ENCODE measurements at places on chromosomes 5 and 9.

DNA sequence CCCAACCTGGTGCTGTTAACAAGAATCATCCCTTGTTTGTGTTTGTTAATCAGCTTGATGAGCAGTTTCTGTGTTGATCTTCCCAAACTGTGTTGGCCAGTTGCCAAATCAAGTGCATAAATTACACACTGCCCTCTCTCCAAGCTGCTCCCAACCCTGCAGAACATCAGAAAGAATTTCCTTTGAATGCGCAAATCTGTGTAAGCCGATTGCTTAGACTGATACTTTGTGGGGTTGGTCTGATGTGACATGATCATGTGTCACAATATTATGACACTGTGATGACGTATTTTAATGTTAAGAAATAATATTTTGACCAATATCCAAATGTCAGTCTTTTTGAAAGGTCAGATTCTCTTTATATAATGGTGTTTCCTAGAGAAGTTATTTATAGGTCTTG is 766.4 kb upstream of the WWC1 start:
- DNase-seq = no peak

DNA sequence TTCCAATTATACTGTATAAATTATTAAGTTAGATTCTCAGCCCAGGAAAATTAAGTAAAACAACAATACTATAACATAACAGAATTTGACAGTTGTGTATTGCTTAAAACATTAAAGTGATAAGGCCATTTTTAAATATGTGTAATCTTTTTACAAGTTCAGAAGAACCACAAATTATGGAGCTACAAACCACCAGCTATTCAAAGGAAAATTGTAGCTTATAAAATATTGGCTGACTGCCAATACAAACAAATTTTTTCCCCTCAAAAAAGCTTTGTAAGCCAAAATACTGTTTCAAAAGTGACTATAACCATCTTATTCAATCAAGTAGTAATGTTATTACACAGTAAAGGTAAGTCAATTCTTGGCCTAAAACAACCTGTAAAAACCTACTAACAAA is 21.9 kb downstream of the STRBP start:
- no peak for DNase-seq

GRCh38 chr9:119283078-119283794 is 86.0 kb downstream of the BRINP1 start:
- no peak for DNase-seq

- no peak for DNase-seq
Measured at GRCh38 chr5:156356238-156356637, 29.3 kb downstream of the SGCD start.

DNA sequence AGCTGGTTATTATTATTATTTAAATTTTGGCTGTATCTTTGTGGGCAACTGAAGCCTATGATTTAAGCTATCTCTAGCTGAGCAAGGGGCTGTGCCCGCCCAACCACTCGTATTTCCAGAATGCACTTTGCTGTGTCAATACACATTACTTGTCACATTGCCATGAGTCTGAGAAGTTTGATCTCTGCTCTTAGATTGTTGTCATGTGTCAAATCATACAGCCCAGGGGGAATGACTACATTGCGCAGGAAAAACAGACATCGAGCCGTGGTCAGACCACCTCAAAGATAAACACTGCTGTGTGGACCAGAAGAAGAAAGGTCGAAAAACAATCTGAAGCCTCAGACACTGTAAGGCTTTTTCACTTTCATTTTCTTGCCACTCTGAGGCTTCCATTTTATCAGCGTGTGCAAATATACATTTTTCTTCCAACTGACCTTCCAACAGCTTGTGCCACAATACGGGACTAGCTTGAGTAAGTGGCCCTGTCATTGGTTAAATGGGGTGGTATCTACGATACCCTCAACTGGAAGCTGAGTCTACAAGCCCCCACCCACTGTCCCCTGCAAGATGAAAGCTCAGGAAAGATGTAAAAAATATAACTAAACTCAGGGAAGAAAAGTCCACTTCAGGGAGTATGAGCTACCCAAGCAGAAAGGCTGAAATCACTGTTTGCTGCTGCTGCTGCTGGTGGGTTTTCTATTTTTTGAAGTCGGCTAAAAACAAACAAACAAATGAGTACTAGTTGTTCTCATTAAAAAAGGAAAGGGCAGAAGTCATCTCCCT is 603.0 kb downstream of the BNC2 start:
- DNase-seq = peak; percentile 36

GRCh38 chr9:137520614-137521404 is 29.4 kb downstream of the PNPLA7 start:
- DNase-seq = no peak
